Activated CD4-positive, alpha-beta T cell treated with anti-CD3 and anti-CD28 coated beads, Interleukin-2, Interleukin-4, amounts not matched to agents 100 ng/mL and 50 ng/mL, durations not matched to agents 16 hours and 8 hours (primary cell): ENCODE measurements at places on chromosomes 12 and 14.

DNA sequence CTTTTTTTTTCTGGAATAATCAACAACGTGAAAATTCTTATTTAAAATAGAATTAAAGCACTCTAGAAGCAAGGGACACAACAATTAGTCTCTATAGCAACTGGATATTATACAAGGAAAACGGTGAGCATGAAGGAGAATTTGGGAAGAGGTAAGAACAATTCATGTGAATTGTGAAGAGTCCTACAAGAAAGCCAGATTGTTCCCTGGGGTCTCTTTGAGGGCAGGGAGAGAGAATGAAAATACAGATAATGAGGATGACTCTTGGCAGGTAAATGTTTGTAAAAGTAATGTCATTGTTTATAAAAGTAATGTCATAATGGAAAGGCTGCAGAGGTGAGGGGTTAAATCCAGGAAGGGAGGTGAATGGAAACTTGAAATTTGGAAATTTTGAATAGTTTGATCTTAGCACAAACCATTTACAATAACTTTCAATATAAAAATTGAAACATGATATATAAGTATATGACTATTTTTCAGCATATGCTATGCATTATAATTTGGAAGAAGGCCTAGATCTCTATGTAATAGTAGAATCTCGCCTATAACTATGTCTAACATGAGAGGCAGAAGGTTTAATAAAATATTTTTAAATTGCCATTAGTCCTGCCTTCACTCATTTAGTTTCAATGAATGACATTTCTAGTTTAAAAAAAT lies 378.8 kb upstream of the DCN start:
- DNase-seq: no peak

DNA sequence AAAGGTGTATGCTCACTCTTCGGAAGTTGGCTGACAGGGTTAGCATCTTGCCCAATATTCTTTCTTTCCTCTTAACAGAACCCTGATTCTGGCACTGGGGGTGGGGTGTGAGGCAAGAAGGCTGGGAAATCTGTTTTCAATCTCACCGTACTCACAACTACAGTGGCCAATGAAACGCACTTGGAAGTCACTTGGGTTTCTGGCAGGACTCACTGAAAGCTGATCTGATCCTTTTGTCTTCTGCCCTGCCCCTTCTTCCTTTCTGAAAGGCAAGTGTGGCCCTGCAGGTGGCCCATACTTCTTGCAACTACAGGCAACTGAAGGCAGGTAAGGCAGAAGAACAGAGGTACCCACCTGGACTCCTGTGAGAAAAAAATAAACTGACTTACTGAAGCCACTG lies 106.9 kb downstream of the STXBP6 start:
- no peak for DNase-seq

DNA sequence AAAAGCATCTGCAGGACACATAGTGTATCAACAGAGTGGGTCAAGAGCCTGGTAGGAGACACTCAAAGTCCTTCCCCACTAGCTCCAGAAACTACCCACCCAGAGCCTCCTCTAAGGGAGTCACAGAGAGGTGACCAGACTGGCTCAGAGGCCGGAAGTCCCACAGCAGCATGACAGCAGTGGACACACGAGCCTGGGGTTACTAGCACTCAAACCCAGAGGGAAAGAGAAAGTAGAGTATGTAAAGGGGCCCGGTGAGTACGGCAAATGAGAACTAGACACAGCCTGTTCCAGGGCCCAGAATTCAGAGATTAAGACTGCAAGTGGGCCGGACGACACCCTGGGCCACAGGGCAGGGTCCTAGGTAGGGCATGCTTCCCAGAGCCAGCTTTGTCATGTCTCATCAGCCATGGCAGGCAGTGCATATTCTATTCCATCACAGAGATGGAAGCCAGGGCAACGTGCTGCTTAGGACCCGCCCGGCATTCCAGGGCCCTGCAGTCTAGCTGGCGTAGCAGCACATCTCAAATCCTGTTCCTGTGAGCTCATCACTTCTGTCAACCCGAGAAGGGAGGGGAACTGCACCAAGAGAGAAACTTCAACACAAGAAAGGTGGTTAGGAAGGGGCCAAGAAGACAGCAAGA lies 4.2 kb downstream of the IFFO1 start:
- DNase-seq: no peak

DNA sequence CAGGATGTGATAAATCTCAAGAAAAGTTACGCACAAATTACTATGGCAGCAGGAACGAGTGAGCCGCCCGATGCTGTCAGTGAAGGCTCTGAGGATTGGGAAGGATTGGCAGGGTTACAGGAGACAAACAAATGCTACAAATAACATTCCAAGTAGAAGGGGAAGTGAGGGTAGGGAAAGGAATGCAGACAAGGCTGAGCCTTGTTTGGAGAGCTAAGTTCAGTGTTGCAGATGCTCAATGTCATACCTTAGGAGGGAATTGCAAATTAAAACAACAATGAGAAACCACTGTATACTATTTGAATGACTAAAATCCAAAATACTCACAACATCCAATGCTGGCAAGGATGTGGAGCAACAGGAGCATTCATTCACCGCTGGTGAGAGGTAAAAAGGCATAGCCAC lies 1.3 kb downstream of the CLEC9A start:
- DNase-seq: no peak

DNA sequence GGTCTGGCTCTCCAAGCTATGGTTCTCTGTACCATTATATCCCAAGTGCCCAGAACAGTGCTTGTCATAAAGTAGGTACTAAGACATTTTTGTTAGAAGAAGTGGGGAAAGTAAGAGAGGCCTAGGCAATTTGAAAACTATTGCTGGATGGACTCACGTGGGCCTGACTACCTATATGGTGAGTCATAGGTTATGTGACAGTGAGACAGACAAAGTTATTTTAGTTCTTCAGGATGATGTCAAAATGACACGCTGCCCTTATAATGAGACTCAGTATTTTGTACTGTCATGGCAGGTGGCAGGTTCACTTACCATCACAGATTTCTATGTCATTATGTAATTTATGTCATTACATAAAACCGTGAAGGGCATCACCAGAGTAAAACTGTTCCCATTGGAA lies 53.1 kb downstream of the PARP11 start:
- no peak for DNase-seq

GRCh38 chr12:57476162-57476992 lies 3.3 kb downstream of the ARHGAP9 start:
- DNase-seq: peak; percentile 84

DNA sequence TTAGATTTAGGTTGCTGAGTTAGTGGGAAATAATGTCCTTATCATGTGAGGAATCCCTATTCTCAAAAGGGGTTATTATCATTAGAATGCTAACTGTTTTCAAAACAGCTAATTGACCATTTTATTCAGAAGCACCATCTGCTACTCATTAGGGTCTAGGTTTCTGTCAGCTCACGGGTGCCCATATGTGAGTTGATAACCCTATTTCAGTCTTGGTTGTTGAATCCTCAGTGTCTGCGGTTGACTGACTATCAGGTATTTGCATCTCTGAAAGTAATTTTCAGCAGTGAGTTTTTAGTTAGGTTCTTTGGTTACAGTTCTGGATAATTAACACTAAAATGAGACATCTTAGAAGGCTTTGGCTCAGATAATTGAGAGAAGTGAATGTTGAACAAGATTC lies 1404.0 kb downstream of the AACS start:
- no peak for DNase-seq

GRCh38 chr14:91283666-91284065 lies 39.2 kb upstream of the GPR68 start:
- no peak for DNase-seq

GRCh38 chr14:81329640-81330381 lies 70.3 kb downstream of the STON2 start:
- no peak for DNase-seq

GRCh38 chr14:101854366-101854765 lies 92.9 kb downstream of the PPP2R5C start:
- DNase-seq: peak; percentile 27

DNA sequence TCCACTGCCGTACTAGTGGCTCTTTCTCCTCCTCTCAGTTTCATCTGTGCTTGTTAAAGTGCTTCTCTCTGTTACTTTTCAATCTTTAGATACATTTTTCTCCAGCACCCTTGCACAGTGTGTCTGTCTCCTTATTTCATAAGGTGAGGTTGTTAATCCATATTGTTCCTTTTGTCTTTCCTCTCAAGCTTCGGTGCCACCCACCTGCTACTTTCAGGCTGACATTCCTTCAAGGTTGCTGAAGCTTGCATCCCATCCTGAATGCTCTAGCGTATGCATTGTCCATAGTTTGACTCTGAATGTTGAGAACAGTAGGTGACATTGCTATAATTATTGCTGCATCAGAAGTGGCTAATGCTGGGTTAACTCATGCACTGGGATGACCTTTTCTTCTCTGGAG lies 20.6 kb downstream of the TUNAR start:
- DNase-seq: no peak

DNA sequence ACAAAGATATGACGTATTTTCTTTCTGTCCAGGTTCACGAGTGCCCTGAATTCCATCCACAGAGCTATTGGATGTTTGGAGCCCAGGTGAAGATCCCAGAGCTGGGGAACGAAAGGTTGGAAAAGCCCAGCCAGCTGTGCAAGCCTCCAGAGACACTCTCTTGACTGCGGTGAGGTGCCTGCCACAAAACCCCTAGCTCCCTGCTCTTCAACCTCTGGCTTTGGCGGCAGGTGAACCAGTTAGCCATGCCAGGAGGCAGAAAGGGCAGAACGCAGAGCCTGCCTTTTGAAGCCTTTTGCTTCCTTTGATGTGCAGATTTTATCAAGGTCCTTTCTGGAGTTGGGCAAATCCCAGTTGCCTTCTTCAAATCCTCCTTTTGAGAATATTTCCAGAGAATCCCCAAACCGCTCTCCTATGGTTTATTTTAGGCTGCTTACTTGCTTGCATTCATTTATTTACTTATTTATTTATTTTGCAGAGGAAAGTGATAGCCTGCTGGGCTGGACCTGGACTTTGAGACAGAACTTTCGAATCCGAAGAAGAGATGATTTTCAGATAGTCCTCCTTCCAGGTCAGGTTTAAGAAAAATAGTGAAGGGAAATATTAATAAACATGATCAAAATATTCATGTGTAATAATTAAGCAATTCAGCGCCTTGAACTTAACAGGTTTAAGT lies 411.2 kb upstream of the TBX3 start:
- no peak for DNase-seq

DNA sequence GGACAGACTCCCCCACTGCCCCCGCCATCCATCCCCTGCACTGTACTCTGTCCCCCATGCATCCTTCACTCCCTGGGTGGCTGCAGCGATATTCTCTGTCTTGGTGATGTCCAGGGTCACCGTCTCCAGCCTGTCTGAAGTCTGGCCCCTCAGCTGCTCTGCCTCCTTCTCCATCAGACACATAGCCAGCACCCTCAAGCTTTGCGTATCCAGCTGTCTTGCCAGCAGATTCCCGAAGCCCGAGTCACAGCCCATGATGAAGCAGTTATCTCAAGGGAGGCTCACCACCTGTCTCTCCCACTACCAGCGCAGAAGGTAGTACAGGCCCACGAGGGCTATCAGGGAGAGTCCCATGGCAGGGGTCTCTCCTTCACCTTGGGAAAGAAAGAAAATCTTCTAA lies 77.8 kb downstream of the HSD17B6 start:
- DNase-seq: no peak

GRCh38 chr14:53192052-53192760 lies 39.1 kb upstream of the DDHD1 start:
- DNase-seq: no peak

- DNase-seq: peak; percentile 13
Measured at GRCh38 chr14:70188659-70189455, at the start of gene SLC8A3. Gene SLC8A3, minus strand, starts transcription at chr14:70188951. Its CDS starts 20,529 bp downstream, at chr14:70168422.

DNA sequence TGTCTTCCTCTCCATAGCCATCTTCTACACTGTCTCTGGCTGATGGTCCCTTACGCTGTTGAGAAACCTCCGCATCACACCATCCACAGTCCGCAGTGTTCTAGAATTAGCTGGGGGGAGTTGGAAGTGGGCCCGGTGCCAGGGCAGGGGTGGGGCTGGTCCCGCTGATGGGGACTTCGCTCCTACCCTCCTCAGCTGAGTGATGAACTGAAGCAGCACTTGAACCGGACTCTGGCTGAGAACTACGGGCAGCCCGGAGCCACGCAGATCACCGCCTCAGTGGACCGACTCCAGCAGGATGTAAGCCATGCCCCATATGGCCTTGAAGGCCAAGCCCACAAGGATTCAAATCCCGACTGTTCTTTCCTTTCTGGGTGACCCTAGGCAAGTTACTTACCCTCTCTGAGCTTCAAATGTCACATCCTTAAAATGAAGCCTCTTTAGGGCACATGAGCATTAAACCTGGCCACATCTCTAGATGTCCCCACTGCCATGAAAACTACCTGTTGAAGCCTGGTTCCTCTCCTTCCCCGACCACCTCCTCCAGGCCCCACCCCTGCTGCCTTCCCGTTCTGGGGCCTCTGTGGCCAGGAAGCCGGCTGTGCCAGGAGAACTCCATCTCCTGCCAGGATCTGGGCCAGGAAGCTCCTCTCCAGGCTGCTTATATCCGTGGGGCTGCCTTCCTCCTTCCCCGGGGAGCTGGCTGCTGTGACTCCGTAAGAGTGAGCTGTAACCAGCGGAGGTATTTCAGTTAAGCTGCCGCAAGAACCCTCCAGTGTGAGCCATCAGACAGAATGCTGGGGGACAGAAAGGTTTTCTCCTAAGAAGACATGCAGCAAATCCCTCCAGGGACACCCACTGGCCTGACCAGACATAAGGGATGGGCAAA lies 53.1 kb downstream of the TSPAN11 start:
- no peak for DNase-seq

- no peak for DNase-seq
Measured at GRCh38 chr12:83954956-83955601, 957.5 kb downstream of the SLC6A15 start.

- DNase-seq: no peak
Measured at GRCh38 chr14:49849213-49849847, 3.3 kb downstream of the NEMF start.

DNA sequence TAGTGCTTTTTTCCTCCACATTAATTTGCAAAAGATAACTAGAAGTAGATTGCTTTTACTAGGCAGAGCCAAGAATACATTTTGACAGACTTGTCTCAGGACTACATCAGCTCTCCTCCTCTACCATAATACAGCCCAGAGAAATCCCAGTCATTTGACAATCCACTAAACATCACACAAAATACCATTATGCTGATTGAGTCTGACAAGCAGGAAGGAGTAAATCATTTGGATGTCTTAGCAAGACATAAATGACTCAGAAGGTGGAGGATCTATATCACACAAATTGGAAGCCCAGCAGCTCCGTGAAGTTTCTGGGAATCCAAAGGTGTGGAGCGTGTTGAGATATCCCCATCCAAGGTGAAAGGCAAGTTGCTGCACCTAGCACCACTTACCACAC lies 75.4 kb upstream of the FKBP4 start:
- DNase-seq: no peak

- peak; percentile 22 for DNase-seq
Measured at GRCh38 chr12:132561427-132562156, 48.8 kb downstream of the LRCOL1 start.

GRCh38 chr14:23344481-23344880 lies 8.2 kb downstream of the SLC22A17 start:
- DNase-seq: no peak

GRCh38 chr14:103258211-103258610 lies 75.8 kb upstream of the EIF5 start:
- no peak for DNase-seq

GRCh38 chr12:27657296-27657695 lies 39.0 kb upstream of the REP15 start:
- DNase-seq: no peak

GRCh38 chr12:92619730-92620684 lies 82.8 kb upstream of the PLEKHG7 start:
- DNase-seq: no peak

GRCh38 chr12:94445662-94446061 lies 14.0 kb downstream of the CEP83 start:
- no peak for DNase-seq
